ENCODE measurements at places on chromosomes 7 and 10. TPM values are rescaled to one million over a fixed set of nuclear protein-coding genes. Genes with fewer than 3 reads are reported as not detected.

MYL7 gene
- total RNA-seq: not detected

GRCh38 chr7:157547611-157548010, 210.8 kb downstream of the DNAJB6 start:
- DNase-seq: no peak

SYNPO2L gene
- total RNA-seq: 2.1 TPM

DNA sequence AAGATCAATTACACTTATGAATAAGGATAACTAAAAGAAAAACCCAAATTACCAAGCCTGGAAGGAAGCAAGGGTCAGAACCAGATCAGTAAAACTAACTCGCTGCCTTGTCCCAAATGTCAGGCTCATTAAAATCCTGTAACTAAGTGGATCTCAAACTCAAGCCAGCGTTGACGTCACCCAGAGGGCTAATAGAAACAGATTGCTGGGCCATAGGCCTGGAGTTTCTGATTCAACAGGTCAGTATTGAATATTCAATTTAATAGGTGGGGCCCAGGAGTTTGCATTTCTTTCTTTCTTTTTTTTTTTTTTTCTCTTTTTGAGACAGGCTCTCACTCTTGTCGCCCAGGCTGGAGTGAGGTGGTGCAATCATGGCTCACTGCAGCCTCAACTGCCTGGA, 397.0 kb downstream of the CALN1 start:
- no peak for DNase-seq

CPA2 gene
- total RNA-seq: 2.0 TPM

SPDYE2 gene
- not detected for total RNA-seq

DNA sequence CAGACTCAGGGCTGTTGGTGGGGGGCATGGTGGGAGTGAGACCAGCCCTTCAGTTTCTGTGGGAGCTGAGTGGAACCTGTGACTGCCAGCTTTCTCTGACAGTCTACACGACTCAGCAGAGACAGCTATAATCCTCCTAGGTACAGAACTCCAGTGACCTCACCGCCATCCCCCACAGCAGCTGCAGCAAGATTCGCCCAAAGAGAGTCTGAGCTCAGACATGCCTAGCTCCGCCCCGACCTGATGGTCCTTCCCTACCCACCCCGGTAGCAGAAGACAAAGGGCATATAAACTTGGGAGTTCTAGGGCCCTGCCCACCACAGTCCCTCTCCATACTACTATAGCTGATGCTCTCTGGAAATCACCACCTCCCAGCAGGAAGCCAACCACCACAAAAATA, 500.1 kb downstream of the ETV1 start:
- peak; percentile 60 for DNase-seq

C7orf33 gene
- total RNA-seq: 0.13 TPM

GRCh38 chr7:74283858-74284447, 5.3 kb upstream of the CLIP2 start:
- peak; percentile 76 for DNase-seq

CCDC3 gene
- total RNA-seq: 112 TPM

DNA sequence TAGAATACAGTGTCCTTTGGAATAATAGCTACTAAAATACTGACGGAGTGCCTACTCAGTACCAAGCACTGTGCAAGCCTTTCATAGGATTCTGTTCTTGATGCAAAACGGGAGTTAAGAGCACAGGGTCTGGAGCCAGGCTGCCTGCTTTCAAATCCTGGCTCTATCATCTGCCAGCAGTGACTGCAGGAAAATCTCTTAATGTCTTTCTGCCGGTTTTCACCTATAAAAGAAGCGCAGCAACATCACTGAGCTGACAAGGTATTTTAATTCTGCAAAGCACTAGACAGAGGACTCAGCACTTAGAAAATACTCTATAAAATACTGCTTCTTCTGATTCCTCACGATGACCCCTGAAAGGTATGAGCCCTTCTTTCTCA, 659 bp downstream of the FIGNL1 start:
- DNase-seq: no peak

DNAJC2 gene
- total RNA-seq: 55.1 TPM

COL1A2 gene
- 0.12 TPM for total RNA-seq

DNA sequence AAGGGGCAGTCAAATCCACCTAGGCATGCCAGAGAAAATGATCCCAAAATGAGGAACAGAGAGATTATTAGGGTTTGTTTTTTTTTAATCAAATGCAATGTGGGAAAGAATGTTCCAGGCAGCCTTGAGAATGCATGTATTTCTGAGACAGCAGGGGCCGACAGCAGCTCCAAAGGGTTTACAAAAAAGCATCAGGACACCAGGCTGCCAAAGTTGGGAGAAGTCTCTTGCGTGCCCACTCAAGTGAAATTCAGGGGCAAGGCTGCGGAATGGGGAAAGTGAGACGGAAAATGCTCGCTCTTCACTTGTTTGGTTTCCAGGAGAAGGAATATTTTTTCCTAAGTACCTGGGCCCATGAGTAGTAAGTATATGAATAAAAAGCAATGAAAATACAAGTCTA, 101.2 kb downstream of the USP6NL start:
- no peak for DNase-seq

GRCh38 chr7:117157241-117158209, 165.3 kb downstream of the WNT2 start:
- no peak for DNase-seq

TMEM273 gene
- total RNA-seq: 2.1 TPM

IFIT5 gene
- total RNA-seq: 8.1 TPM

GRCh38 chr10:6328699-6329423, 126.1 kb downstream of the PFKFB3 start:
- no peak for DNase-seq

- DNase-seq: no peak
Measured at GRCh38 chr10:129704786-129705525, 237.9 kb downstream of the MGMT start.

DNA sequence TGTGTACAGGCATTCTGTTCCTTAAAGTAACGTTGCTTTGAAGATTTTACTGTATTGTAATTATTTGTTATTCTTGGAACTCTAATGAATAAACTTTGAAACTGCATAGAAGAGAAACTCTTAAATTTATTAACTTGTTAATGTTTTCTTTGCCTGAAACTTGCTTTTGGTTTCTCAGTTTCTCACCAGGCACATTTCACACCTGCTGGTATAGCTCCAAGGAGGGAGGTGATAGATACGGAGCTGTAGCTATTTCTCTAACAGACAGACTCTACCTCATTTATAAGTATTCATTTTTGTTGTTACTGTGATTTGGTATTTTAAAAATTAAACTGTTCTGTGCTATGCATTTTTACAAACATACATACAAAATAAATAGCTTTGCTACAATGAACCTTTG, 32.7 kb downstream of the R3HCC1L start:
- no peak for DNase-seq

FAM53B gene
- 10.0 TPM for total RNA-seq

DNA sequence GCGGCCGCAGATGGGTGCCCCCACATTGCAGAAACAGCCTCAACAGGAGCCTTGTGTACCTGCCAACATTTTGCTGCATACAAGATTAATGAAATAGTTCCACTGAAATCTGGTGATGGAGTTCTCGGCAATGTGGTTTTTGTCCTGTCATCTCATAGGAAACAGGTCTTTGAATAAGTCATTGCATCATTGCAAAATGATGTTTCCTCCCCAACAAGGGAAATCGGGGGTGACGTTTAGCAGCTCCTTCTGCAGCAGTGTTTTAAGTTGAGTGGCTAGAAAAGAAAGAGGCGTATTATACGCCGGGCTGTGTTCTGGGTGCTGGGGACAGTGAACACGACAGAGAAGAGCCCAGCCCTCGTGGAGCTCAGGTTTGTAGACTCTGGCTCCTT, 177.0 kb downstream of the PRKAG2 start:
- DNase-seq: no peak

GRCh38 chr10:132016514-132016913, 34.8 kb upstream of the BNIP3 start:
- DNase-seq: no peak

- no peak for DNase-seq
Measured at GRCh38 chr10:12430406-12430982, 81.1 kb downstream of the CAMK1D start.

DNA sequence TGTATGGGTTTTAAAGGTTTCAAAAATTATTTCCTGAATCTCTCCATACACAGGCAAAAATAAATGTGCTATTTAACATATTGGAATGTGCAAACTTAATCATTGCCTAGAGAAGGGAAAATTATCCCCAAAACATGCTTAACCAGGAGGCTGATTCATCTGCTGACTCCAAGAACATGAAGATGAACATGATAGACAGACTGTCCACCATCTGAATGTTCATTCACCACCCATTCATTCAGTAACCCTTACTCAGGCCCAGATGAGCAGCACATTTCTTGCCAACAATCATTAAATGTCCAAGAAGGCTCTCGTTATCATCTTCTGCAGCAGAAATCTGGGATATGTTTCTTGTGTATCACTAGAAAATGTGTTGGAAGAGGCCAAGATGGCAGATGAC, 110.6 kb downstream of the PPP1R9A start:
- no peak for DNase-seq

DNA sequence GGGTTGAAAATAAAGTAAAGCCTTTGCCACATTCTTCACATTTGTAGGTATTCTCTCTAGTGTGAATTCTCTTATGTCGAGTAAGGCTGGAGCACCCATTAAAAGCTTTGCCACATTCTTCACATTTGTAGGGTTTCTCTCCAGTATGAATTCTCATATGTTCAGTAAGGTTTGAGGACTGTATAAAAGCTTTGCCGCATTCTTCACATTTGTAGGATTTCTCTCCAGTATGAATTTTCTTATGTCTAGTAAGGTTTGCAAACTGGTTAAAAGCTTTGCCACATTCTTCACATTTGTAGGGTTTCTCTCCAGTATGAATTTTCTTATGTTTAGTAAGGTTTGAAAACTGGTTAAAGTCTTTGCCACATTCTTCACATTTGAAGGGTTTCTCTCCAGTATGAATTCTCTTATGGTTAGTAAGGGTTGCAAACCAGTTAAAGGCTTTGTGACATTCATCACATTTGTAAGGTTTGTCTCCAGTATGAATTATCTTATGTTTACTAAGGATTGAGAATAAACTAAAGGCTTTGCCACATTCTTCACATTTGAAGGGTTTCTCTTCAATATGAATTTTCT, 41.4 kb downstream of the ZNF680 start:
- no peak for DNase-seq

GRCh38 chr7:42832667-42833066, 79.2 kb downstream of the C7orf25 start:
- DNase-seq: no peak

DNA sequence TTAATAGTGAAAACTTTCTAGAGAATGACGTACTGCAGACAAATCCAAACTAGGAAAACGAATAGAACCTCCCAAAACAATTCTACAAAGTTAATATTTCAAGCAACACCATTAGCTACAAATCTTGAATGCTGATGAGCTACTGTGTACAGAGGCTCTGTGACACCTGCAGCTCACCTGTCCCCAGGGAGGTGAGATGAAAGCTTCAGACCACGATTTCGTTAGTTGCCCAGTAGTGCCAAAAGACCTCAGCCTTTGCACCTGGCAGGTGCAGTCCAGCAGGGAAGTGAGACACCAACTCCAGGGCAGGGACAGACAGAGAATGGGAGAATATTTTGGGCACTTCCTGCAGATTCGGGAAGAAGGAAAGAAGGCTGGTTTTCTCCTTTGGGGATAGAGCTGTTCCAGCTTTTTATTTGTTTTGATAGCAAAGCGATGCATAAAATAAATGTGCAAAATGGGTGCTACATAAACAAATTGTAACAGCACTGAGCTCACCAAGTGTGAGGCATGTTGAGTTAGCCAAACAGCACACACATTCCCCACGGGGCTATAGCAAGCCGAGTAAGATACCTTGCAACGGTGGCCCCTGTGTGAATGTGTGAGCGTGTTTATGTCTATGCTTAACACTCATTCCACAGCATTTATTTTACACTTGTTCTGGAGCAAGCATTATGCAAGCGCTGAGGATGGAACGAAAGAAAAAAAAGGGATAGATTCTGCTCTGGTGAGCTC, 1024.8 kb upstream of the AUTS2 start:
- DNase-seq: no peak

DNA sequence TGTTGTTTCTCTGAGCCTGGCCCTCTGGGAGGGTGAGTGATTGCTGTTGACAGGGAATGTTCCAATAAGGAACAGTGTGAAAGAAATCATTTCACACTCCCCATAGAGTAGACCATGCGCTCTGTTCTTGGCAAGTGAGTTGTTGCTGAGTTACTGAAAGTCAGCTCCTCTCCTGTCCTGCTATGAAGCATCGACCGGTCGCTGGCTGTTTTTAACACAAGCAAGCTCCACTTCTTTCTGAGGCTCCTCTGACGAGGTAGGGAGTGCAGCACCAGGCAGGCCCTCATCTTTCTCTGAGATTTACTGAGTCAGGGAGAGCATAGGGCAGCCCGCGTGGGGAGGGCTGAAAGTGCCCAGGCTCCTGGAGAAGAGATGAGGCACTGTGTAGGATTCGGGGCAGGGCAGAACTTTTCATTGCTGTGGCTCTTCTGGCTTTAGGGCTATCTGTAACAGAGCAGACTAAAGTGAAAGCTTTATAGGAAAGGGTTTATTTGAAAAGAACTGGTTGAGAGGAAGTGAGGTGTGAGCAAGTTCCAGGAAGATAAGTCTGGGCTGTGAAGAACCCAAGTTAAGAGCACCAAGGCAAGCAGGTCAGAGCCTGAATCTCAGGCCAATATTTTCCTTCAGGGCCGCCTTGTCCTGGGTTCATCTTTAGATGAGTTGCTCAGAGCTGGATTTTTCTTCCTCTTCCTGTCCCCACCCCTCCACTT, 332.2 kb downstream of the CCSER2 start:
- DNase-seq: no peak

MUC12 gene
- 1.2 TPM for total RNA-seq

- DNase-seq: no peak
Measured at GRCh38 chr10:121450247-121450646, 148.0 kb downstream of the FGFR2 start.

DNA sequence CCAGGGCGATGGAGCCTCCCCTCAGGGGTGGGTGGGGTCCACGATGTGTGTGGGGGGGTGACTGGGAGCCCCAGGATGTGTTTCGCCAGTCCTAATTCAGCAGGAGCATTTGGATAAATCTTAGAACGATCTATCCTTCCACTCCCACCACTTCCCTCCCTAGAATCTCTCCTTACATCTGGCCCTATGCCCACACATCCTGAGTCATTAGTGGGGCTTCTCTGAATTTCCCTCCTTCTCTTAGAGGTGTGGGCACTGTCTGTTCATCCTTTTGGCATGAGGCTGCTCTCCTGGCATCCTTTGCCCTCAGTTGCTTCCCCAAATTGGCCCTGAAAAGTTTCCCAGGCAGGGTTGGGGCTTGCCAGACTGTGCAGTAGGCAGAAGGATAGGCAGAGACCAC, 1.6 kb downstream of the GHRHR start:
- DNase-seq: no peak

ANKRD2 gene
- 0.26 TPM for total RNA-seq

CNPY1 gene
- not detected for total RNA-seq

- no peak for DNase-seq
Measured at GRCh38 chr10:125662584-125662983, 20.4 kb downstream of the TEX36 start.

GRCh38 chr10:94521276-94522250, 24.0 kb upstream of the HELLS start:
- no peak for DNase-seq

- no peak for DNase-seq
Measured at GRCh38 chr10:78640796-78641636, 427.8 kb upstream of the ZMIZ1 start.
